Motor neuron (in vitro differentiated cells): ENCODE measurements at places on chromosomes 6 and 20. TPM values are rescaled to one million over a fixed set of nuclear protein-coding genes. Genes with fewer than 3 reads are reported as not detected.

CD93 gene
- 0.15 and 0.28 TPM in 2 replicates for total RNA-seq

DNA sequence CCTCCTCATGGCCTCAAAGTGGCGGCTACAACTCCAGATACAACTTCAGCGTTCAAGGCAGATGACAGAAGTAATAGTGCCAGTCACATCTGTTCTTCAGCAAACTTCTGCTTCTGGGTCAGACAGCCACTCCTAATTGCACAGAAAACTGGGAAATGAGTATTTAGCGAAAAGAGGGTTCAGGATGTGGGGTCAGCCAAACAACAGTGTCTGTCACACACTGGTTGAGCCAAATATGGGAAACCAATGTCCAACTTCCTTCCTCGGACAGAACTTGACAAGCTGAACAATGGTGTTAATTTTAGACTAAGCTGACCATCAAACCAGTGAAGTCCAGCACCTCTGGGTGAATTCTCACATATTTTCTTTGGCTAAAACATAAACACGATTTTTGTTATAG, 22.1 kb downstream of the NUDT3 start:
- no peak for ATAC-seq

DNA sequence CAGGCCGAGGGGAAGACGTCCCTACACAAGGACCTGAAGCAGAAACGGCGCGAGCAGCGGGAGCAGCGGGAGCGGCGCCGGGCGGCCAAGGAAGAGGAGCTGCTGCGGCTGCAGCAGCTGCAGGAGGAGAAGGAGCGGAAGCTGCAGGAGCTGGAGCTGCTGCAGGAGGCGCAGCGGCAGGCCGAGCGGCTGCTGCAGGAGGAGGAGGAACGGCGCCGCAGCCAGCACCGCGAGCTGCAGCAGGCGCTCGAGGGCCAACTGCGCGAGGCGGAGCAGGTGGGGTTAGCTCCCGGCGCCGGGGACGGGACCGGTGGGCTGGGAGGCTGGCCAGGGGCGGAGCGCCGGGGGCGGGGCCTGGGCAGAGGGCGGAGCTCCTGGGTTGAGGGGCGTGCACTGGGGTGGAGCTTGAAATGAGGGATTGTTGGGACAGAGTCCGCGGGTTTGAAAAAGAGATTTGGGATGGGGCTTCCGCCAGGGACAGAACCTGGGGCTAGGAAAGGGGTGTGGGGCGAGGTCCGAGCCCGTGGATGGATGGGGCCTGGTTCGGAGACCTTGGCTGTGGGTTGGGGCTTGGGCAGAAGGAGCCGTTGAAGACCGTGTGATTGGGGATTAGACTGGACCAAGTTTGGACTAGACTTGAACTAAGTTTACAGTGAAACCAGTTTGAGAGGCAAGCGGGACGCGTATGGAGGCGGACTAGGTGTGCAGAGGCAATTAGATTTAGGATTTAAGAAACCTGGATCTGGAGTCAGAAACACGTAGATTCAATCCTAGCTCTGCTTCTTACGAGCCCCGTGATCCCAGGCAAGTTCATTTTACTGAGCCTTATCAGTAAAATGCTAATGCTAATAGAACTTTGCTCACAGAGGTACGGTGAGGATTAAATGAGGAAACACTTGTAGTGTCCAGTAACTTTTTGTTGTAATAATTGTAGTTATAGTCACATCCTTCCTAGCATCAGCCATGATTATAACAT, 20.9 kb downstream of the DEF6 start:
- ATAC-seq: peak; percentile 97

- ATAC-seq: no peak
Observed at GRCh38 chr20:6632187-6632586, 135.3 kb upstream of the BMP2 start.

DNA sequence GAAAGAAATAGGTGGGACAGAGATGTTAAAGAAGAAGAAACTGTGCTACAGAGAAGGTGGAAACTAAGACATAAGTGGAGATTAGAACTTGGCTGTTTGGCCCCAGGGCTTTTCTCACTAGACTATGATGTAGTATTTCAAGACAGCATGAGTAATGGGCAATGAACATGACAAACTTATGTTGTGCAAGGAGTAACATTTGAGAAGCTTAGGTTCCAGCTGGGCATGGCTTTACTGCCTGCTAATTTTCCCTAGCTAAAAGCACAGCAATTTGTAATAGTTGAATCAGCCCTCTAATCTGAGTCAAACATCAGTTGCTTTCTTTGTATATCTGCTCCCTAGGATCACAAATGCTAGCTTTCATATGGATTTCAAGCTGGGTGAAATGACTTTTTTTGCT, 294.3 kb upstream of the BMP2 start:
- ATAC-seq: no peak

DNA sequence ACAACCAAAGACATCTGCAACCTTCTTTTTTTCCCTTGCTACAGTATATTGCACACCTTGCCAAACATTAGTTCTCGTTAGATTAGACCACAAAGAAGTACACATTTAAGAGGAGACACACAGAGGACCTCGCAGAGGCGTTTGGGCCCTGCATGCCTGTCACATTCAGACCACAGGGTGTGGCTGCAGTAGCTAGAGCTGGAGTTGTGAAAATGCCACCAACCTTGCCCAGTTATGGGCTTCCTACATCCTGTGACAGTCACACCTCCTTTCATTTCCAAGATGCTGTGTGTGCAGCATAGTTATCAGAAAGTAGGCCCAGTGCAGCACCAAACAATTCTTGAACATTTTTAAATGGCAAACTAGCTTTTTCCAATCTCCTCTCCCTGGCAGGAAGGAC, 2.4 kb downstream of the SYNE1 start:
- no peak for ATAC-seq

DNA sequence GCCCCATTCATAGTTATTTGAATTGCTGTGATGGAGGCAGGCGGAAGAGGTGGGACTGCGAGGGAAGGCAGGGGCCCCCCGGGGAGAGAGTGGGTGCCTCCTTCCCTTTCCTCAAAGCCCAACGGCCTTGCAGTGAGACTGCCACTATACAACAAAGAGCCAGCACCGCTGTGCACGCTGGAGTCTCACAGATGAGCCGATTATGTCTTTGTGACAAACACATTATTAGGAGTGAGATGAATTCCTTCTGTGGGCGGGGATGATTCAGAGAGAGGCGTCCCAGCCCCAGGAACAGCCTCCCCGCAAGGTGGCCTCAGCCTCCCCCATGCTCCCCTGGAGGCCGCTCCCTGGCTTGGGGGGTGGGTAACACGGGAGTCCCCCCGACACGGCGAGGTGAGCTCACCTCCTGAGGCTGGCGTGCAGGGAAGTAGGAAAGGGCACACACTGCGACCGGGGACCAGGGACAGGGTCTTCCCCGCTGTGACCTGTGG, 26.7 kb downstream of the NTSR1 start:
- peak; percentile 53 for ATAC-seq

DNA sequence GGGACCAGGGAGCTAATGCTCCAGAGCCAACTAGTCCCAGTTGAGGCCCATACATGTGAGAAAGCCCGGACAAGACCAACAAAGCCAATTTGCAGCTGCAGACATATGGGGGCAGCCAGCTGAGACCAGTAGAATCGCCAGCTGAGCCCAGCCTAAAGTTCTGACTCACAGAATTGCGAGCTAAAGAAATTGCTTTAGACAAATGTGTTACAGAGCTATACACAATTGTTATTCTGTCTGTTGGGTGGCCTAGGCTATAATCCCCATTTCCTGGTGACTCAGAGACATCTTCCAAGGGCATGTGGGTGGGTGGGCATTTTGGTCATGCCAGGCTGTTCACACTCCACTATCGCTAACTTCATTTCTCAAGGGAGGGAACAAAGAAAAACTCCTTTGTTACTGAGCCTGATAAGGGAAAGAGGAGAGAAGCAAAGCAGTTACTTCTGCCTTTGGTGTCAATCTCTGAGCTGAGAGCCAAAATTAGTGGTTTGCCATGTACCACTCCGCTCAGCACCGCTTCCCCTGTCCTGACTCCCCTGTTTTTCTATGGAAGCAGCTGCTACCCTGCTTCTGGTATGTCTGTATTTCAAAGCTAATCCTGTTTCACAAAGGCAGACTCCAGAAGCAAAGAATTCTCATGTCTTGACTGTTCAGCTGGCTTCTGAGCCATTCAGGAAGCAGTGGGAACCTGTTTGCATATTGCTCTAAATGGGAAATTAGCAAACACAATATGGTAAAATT, 26.1 kb downstream of the SCP2D1 start:
- no peak for ATAC-seq

TGM2 gene
- 6.3 and 7.1 TPM in 2 replicates for total RNA-seq

DNA sequence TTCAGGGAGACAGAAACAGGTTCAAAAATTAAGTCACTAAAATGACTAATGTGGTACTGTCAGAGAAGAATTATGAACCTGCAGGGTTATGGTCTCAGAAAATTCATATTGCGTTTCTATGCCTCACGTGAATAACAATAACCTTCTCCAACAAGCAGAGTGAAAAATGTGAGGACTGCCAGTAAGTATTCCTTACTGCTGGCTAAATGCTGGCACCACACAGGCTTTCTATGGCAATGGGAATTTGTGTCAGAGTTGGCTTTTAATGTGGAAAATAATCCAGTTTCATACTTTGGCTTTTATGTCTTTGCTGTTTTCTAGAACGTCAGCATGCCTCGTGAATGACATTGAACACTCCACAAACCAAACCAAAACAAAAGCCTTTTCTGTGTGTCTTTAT, 656.0 kb downstream of the KIF16B start:
- peak; percentile 47 for ATAC-seq

GRCh38 chr20:62208795-62209755, 11.0 kb downstream of the HRH3 start:
- no peak for ATAC-seq

CGAS gene
- total RNA-seq: 0.16 and 0.18 TPM in 2 replicates

ADGRF4 gene
- total RNA-seq: 0.31 TPM in 1 of 2 replicates, not detected in the other

DNA sequence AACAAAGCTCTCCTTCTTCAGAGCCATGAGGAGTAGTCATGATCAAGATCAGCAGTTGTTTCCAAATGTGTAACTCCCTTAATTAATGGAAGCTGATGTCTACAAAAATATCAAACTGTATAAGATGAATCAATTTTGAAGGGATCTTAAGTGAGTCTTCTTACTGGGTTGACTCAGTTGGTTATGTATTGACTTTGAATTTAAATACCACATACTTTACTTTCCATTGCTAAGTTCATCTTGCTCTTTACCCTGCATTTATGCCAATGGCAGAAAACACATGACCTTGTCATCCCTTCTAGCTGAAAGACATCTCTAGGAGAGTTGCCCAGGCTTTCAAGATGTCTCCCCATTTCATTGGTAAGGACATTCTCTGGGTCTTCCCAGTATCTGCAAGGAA, 123.2 kb upstream of the STMND1 start:
- ATAC-seq: no peak

GRCh38 chr6:47733879-47734558, 35.6 kb downstream of the ADGRF4 start:
- ATAC-seq: no peak

ULBP3 gene
- total RNA-seq: 14.5 and 15.6 TPM in 2 replicates
